MM.1S (cell line): ENCODE measurements at places on chromosomes 2 and 18.

GRCh38 chr2:101252408-101253012 lies at the start of gene CNOT11:
Gene CNOT11 (plus strand): TSS chr2:101252886. CDS start chr2:101252965, 79 bp downstream.
- peak; percentile 99 for DNase-seq

DNA sequence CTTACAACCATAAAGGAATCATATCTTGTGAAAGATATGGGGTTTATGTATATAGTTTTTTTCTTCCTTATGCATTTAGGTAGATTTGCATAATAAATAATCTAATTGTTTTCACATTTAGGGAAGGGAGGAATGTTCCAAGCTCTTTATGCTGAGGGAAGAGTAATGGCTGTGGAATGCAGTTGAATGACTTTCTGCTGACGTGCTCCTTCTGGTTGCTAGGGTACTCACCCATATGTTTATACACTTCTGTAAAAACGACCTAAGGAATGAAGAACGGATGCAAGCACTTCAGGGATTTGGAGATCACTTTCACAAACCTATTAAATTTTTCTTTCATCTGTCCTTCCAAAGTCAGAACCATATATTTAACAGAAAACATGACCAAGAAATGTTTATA lies 29.2 kb upstream of the PPP4R1 start:
- no peak for DNase-seq

- DNase-seq, result no peak
Observed at GRCh38 chr2:223870840-223871611, 33.6 kb upstream of the AP1S3 start.

GRCh38 chr2:89841476-89841840 lies 1150.0 kb downstream of the RPIA start:
- no peak for DNase-seq

DNA sequence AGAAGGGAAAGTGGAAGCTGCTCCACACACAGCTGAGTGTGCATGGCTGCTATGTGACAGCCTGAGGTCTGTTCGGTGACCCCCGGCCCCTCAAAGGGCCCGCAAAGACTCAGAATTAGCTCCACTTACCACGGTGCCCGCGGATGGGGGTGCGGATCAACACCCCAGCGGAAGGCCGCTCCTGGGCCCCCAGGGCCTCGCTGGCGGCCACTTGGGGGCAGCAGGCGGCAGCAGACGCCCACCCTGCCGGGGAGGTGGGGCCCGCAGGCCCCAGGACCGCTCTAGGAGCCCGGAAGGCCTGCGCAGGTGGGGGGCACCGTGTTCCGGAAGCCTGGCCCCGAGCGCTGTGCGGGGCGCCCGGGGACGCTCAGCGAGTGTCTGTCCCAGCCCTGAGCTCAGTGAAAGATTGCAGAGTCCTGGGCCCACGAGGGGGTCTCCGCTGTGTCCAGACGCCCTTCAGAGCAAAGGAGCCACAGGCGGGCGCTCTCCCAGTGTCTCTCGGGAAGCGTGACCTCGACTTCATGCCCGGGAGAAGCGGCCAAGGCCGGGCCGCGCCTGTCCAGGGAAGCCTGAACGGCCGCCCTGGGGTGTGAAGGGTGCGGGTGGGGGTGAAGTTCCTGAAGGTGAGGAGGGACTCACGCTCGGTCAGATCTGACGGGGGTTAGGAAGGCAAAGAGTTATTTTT lies 118.7 kb downstream of the VAPA start:
- no peak for DNase-seq

GRCh38 chr2:98729652-98730051 lies 1.3 kb downstream of the MGAT4A start:
- DNase-seq, result no peak

DNA sequence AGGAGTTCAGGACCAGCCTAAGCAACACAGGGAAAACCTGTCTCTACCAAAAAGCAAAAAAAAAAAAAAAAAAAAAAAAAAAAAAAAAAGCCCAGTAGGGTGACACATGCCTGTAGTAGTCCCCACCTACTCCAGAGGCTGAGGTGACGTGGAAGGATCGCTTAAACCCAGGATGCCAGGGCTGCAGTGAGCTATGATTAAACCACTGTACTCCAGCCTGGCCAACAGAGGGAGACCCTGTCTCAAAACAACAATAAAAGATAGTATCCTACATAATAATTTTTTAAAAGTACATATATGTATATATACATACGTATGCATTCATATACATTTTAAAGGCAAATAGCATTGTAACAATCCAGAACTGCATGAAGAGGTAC lies 51.7 kb downstream of the SOS1 start:
- DNase-seq, result no peak

DNA sequence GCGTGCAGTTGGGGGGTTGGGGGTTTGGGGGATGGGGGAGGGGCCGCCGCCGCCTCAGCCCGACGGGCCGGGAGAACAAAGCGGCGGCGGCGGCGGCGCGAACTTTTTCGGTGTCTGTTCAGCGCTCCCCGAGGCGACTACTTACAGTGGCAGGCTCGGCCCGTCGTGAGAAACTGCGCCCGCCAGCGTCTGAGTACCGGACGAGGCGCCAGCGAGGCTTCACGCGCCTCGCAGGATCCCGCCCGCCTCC lies 172 bp downstream of the PRKD3 start:
- DNase-seq, result peak; percentile 82

DNA sequence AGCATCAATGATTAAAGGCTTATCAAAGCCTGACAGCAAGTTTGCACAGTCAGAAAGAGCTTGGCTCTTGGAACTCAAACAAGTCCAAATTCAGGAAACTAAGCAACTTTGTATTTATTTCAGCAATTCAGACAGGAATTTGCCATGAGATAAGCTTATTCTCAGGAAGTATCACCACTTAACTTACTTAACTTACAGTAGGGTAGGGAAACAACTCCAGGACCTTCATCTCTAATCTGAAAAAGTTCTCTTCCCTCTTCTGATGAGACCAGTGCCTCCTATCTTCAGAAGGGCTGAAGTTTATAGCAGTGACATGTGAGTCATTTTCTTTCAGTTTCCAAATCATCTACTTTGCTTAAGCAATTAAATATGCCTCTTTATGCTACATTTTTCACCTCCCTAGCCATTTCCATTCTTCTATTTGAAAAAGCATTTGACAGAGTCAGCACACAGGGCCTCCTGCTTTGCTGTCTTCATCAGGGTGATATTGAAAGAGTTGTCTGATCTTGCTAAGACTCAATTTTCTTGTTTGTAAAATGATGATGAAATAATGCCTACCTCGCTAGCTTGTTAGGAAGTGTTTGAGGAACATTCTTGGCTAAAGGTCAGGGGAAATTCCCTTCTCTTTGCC lies 389.5 kb downstream of the RND3 start:
- DNase-seq, result peak; percentile 15

- DNase-seq, result no peak
Observed at GRCh38 chr2:85768713-85769112, 14.9 kb downstream of the ATOH8 start.

- DNase-seq, result no peak
Observed at GRCh38 chr18:73980289-73980979, 167.2 kb downstream of the FBXO15 start.

GRCh38 chr2:235694721-235695601 lies 201.1 kb downstream of the AGAP1 start:
- no peak for DNase-seq

- no peak for DNase-seq
Observed at GRCh38 chr2:21792571-21792970, 668.8 kb downstream of the TDRD15 start.

GRCh38 chr2:23605236-23605635 lies 220.3 kb downstream of the KLHL29 start:
- no peak for DNase-seq

GRCh38 chr18:21117409-21118131 lies 6.0 kb upstream of the ROCK1 start:
- DNase-seq, result no peak

DNA sequence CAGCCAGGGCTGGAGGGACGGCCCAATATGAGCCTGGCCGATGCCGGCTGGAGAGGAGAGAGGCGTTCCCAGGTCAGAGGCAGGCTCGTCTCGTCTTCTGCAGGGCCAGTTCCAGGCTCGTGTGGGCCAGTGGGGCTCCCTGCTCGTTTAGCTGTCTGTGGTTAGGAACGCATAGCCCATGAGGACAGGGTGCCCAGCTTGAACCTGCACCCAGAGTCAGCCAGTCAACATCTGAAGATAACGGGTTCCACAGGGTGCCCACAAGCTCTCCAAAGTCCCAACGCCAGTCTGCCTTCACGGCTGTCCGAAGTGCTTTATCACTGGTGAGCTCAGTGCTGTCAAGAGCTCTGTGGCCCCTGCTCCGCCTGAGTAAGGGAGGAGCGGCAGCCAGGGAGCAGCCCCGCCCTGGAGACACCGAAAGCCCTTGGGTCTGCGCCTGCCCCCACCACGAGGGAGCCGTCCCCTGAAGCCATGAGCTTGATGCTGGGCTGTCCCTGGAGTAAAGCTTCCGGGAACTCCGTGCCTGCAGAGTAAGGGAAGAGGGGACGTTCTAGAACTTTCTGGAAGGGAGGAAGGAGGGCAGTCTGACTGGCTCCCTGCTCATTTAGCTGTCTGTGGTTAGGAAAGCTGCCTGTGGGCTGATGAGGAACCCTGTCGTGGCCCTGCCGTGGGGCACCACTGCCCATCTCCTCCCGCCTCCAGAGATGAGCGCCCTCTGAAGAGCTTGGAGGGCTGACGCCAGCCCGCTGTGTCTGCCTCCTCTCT lies 2.7 kb upstream of the HSBP1L1 start:
- no peak for DNase-seq

DNA sequence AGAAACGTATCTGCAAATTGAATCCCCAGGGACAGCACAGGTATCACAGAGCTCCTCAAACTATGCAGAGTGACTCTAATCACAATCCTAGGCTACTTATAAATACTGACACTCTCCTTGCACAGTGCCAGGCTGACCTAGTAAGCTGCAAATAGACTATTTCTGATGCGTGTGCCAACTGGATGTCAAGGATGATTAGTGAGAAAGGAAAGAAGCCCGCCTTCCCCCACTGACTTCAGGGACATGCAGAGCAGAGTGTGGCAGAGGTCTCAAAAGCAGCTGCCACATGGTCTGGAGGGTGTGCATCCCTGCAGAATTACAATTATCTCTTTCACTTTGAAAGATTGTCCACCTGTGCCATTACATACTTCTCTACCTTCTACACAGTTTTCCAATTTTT lies 235.6 kb downstream of the CPS1 start:
- no peak for DNase-seq
